T1000 (cell line): ENCODE measurements at places on chromosomes 6 and 20.

- no peak for DNase-seq
Measured at GRCh38 chr20:53672484-53673129, 79.0 kb upstream of the ZNF217 start.

GRCh38 chr6:21143645-21144044, 449.9 kb upstream of the SOX4 start:
- no peak for DNase-seq

GRCh38 chr20:15220009-15220656, 882.7 kb upstream of the FLRT3 start:
- no peak for DNase-seq

DNA sequence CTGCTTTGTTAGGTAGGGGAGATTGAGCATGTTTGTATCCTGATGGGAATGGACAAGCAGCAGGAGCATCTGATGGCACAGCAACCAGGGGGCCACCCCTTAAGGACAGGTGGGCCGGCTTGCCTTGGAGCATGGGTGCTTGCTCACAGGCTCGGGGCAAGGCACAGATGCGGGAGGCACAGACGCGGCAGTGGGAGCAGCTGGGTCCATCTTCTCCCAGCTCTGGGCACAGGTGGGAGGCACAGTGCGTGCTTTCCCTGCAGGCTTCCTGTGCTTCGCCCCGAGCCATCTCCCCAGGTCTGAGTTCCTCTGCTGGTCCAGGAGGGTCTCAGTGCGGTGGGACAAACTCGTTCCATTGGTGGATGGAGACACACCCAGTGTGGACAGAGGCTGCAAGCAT, 73.6 kb upstream of the BHLHE23 start:
- DNase-seq = no peak

- DNase-seq = no peak
Measured at GRCh38 chr6:150409576-150410066, 40.8 kb downstream of the IYD start.

GRCh38 chr6:41650120-41650519, 11.9 kb downstream of the MDFI start:
- no peak for DNase-seq

GRCh38 chr6:25560865-25561264, 91.2 kb upstream of the SCGN start:
- no peak for DNase-seq

- DNase-seq = no peak
Measured at GRCh38 chr6:150939399-150939798, 73.9 kb downstream of the MTHFD1L start.

- DNase-seq = no peak
Measured at GRCh38 chr6:88006557-88006956, 41.1 kb upstream of the SPACA1 start.

- no peak for DNase-seq
Measured at GRCh38 chr6:26342106-26343004, 22.6 kb upstream of the BTN3A2 start.

GRCh38 chr6:13406781-13407180, 78.4 kb upstream of the TBC1D7 start:
- no peak for DNase-seq

- no peak for DNase-seq
Measured at GRCh38 chr20:59316911-59317731, 16.7 kb downstream of the EDN3 start.

DNA sequence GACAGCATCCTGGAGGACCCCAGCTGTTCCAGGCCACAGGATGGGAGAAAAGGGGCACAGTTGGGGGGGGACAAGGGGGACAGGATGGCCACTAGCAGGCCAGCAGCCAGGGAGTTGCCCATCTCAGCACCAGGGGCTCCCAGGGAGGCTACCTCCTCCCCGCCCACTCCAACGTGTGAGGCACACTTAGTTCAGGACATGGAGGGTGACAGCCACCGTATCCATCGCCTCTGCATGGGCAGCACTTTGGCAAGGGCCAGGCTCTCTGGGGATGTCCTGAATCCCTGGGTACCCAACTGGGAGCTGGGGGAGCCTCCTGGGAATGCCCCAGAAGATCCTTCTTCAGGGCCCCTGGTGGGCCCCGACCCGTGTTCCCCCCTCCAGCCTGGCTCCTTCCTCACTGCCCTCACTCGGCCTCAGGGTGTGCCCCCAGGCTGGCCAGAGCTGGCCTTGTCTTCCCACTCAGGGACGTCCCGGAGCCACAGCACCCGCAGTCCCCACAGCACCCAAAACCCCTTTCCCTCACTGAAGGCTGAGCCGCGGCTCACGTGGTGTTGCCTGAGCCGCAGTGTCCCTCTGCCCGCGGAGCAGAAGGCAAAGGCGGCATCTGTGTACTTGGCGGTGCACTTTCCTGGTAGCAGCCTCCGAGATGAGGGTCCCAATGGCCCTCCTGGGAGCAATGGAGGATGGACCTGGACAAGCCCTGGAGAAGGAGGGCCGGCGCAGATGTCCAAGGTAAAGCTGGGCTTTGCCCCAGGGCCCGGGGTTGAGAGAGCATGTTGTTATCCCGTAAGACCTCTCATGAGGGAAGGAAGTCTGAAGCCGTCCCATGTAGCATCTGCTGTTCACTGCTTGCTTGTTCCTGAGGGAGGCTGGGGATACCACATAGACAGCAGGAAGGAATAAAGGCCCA, 30.7 kb downstream of the ZNF831 start:
- DNase-seq = no peak

DNA sequence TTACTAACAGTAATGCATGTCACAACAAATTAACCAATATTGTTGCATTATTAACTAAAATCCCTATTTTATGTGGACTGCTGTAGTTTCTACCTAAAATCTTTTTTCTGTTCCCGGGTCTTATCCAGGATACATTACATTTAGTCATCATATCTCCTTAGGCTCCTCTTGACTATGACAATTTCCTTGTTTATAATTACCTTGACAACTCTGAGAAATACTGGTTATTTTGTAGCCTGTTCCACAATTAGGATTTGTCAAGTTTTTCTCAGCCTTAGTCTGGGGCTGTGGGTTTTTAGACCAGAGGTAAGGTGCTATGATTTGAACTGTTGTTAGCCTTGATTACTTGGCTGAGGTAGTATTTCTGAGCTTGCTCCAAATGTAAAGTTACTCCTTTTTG, 3.7 kb downstream of the FBXO5 start:
- DNase-seq = no peak

- DNase-seq = no peak
Measured at GRCh38 chr6:43708860-43709653, 21.5 kb upstream of the MRPS18A start.
